ENCODE measurements at places on chromosomes 13 and 19. TPM values are rescaled to one million over a fixed set of nuclear protein-coding genes. Genes with fewer than 3 reads are reported as not detected.

KLK2 gene
- not detected for total RNA-seq

ZNF580 gene
- 6.9 TPM for total RNA-seq

ZNF665 gene
- 0.69 TPM for total RNA-seq

- no peaks in the 10 kb centered on the region for H3K36me3 ChIP-seq
- H3K27me3 ChIP-seq: no peaks in the 10 kb centered on the region
- DNase-seq: no peak
- no peaks in the 10 kb centered on the region for H3K4me1 ChIP-seq
- H3K27ac ChIP-seq: no peak overlapping the region
- H3K4me3 ChIP-seq: no peak overlapping the region
These were observed 157.5 kb upstream of the ATXN8OS start for GRCh38 chr13:69950160-69950559.

DNA sequence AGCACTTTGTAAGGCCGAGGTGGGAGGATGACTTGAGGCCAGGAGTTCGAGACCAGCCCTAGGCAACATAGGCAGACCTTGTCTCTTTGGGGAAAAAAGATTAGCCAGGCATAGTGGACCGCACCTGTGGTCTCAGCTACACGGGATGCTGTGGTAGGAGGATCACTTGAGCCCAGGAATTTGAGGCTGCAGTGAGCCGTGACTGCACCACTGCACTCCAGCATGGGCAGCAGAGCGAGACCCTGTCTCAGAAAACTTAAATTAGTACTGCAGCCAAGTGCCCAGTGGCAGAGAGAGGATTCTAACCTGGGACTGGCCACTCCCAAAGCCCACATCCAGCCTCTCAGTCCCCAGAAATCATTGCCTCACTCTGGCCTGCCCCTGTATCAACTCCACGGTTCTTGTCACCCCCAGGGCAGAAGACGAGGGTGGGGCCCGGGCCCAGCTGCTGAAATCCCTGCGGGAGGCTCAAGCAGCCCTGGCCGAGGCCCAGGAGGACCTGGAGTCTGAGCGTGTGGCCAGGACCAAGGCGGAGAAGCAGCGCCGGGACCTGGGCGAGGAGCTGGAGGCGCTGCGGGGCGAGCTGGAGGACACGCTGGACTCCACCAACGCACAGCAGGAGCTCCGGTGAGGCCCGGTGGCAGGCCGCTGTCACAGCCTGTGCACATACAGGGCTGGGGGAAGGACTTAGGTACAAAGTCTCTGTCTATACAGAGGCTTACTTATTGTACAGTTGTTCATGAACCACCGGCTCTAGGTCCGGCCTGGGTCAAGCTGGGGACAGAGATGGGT, 53.4 kb downstream of the KCNC3 start:
- no peak for DNase-seq
- H3K27ac ChIP-seq: no peak overlapping the region
- H3K4me1 ChIP-seq: no peaks in the 10 kb centered on the region

- DNase-seq: no peak
- peaks cover 84% of the 10 kb centered on the region for H3K36me3 ChIP-seq
- no peaks in the 10 kb centered on the region for H3K4me1 ChIP-seq
- no peak overlapping the region for H3K4me3 ChIP-seq
- H3K27ac ChIP-seq: no peak overlapping the region
These were observed 53.0 kb downstream of the ARHGEF7 start for GRCh38 chr13:111168107-111168506.

Data from SJSA1 (cell line).